ENCODE measurements at places on chromosomes 5 and 9.

DNA sequence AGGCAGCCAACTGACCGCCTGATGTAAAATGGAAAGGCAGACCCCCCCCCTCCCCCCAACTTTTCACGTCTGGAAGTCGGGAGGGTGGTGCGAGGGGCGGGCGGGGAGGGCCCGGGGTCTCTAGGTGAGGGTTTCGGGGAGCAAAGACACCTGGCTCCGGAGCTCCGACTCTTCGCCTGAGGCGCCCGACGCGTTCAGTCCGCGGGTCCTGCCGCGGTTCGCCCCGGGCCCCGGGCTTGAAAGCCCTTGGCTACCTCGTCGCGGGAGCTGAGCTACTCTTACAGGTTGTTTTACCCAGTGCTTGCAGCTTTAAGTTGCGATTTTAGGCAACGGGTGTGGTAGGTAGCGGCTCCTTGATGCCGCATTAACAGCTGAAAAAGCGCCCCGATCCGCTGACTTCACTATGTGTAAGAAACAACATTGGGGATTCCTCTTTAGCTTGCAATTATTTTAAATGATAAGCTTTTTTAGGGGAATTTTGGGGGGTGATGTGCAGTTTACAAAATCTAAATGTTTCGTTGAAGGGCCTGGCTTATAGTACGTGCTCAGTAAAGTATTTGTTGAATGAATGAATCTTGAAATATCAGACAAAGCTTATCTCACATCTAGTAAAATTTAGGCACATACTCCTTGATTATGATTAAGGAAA, 722 bp downstream of the CDC42SE2 start:
- peak; percentile 30 for DNase-seq

GRCh38 chr5:158816011-158816696, 283.6 kb downstream of the EBF1 start:
- DNase-seq, result no peak

- DNase-seq, result no peak
Measured at GRCh38 chr9:121171236-121171635, 30.4 kb downstream of the RAB14 start.

GRCh38 chr5:10130881-10131280, 118.8 kb downstream of the ATPSCKMT start:
- no peak for DNase-seq

DNA sequence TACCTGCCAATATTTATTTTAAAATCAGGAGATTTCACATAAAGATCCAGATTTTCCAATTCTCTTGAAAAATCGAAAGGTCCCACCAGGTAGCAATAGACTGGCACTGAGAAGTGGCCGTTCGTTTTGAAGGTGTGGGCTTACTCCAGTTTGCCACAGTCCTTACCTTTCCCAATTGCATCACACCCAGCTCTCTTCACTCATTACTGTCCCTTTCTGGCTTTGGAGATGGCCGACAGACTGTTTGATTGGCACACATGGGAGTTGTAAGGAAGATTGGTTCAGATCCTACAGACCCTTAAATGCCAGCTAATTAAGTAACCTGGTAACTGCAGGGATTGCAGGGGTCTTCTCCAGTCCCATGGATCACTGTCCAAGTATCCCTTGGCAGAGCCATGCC, 68.7 kb upstream of the LARP1 start:
- DNase-seq, result no peak

GRCh38 chr9:13446286-13446937, 166.9 kb upstream of the MPDZ start:
- DNase-seq, result no peak

GRCh38 chr5:68086439-68086838, 129.1 kb upstream of the PIK3R1 start:
- no peak for DNase-seq
